DMS 273 treated with DMSO at 0.1 percent for 48 hours (cell line): ENCODE measurements at places on chromosomes 3 and 15.

DNA sequence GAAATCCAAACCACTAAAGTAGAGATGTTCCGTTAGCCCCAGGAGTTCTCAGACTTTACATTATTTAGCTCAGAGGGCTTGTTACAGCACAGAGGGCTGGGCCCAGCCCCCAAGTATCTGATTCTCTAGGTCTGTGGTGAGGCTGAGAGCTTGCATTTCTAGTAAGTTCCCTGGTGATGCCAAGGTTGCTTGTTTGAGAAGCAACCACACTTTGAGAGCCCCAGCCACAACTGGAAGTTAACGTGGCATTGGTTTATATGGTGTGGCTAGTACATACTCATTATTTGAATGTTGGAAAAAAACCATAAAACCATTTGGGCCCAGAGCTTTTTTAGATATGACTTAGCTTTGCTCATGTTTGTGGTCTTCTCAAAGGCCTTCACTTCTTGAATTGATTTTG lies 35.9 kb downstream of the PRR23E start:
- DNase-seq = no peak

GRCh38 chr3:20325563-20325962 lies 139.6 kb upstream of the SGO1 start:
- no peak for DNase-seq

DNA sequence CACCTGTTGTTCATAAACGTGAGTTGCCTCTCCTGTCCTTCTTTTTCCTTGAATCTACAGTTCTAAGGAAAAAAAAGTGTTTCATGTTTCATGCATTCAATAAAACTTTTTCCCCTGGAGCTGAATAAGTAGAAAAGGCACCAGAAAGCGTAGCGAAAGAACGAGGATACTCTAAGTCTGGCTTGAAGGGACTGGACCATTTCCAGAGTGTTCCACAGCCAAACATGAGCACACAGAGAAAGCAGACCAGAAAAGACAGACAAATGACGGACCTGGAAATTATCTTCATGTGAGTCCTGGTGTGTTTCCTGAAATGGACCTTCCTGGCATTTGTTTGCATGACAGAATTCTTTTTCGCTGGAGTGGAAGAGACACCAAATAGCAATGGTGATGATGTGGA lies 204.7 kb downstream of the SV2B start:
- DNase-seq = no peak

GRCh38 chr3:40045051-40045450 lies 235.6 kb downstream of the MYRIP start:
- no peak for DNase-seq

- no peak for DNase-seq
These were observed 220.9 kb upstream of the LRRFIP2 start for GRCh38 chr3:37395286-37395685.

DNA sequence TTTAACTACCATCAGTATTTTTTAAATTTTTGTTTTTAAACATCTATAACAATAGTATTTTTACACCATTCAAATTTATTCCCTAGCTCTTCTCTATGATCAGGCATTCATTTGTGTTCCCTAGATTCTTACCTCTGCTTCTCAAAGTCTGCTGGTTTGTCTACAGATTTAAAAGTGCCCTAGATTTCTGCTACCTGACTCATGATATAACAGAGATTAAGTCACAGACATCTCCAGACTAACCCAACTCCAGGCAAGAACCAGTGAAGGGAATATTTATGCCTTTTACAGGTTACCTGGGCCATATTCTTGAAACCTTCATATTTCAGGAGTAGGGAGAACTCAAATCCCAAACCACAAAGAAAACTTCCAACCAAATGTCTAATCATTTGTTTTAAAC lies 38.8 kb downstream of the ADAM10 start:
- no peak for DNase-seq
